HuH-7 (cell line): ENCODE measurements at places on chromosomes 3 and 15.

DNA sequence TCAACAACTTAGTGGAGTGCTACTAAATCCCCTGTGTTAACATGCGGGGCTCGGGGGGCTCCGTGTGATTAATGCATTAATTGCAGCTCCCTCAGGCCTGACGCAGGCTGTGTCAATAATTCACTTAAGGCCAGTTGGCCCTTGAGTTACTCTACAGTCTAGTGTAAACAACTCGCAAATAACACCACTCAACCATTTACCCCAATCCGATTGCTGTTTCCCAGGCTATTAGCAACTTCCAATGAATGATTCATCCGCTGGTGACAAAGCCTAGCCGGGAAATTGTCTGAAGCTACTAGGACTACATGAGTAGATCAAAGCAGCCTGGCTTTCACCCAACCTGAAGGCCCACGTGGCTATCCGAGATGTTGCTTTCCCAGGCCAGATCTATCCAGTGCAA lies 121.3 kb upstream of the SOX14 start:
- no peak for DNase-seq

- no peak for DNase-seq
These were observed 8.8 kb downstream of the VIPR1 start for GRCh38 chr3:42511201-42511600.

GRCh38 chr3:117084277-117084676 lies 374.7 kb downstream of the TUSC7 start:
- no peak for DNase-seq

DNA sequence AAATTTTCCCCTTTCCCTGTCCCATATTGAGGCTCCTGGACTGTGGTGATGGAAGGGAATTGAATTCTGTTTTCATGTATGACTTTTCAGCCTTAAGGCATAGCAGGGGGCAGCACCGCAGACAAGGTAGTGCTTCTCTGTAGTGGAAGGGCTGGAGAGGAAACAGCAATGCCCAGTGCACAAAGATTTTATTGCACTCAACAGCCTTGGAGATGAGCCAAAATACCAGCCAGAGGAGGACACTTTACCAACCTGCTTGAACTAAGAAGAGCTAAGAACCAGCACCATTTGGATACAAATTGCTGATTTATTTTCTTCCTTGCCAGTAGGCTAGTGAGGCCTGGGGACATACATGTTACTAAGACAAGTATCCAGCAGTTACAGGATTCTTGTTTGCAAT lies 98.7 kb downstream of the KCNMB2 start:
- no peak for DNase-seq

- DNase-seq, result no peak
These were observed 31.4 kb upstream of the TKT start for GRCh38 chr3:53287131-53287629.

- DNase-seq, result no peak
These were observed 9.5 kb upstream of the ARL14 start for GRCh38 chr3:160667452-160667851.

GRCh38 chr3:143526011-143526545 lies 322.2 kb downstream of the SLC9A9 start:
- no peak for DNase-seq

GRCh38 chr15:44366971-44367370 lies 60.5 kb upstream of the CTDSPL2 start:
- no peak for DNase-seq

- no peak for DNase-seq
These were observed 76.8 kb downstream of the IMPG2 start for GRCh38 chr3:101243285-101244211.

DNA sequence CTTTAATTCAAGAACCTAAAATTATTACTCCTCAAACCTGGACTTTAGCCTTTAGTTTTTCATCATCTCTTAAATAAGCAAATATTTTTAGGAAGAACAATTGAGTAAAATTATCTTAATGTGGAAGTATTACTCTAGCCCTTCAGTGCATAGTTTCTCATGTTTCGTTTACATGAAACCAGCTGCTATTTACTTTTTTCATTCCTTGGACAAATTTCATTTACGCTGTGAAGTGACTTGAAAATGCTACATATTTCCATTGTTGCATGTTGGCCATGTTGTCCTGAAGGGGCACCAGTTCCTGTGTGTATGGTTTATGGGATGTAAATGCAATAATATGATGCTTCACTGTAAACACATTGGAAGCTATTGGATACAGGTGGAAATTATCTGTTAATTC lies 49.9 kb downstream of the SLC25A26 start:
- DNase-seq, result no peak

DNA sequence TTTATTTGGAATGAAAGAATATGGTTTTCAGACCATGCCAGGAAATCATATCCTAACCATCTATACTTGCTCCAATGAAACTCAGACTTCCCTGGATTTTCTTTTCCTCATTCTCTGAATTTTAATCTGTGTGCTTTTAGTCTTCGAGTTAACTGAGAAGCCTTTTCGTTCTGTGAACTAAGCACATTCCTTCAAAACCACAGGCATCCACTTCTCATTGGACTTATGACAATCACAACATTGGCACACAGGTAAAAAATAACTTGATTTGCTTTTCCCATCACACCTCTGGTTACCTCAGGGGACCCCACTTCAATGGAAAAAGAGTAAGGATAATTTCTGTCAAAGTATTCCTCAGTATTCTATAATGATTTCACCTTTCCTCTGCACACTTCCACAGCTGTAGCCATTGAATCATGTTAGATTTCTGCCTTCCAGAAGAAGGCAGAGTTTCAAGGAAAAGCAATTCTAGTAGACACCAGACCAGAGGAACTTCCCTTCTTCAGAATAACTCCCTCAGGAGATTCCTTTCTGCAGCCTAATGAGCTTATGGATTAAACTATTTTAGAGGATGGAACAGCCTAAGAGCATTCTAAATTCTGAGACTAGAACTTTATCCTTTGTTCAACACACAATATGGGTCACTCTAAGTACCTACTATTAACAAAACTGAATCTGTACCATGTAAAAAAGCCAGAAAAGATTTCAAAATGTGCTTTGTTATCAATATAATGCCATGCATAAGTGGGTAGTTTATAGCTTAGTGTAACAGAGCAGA lies 15.9 kb downstream of the COMMD2 start:
- no peak for DNase-seq
